ENCODE measurements at places on chromosomes 6 and 20.

DNA sequence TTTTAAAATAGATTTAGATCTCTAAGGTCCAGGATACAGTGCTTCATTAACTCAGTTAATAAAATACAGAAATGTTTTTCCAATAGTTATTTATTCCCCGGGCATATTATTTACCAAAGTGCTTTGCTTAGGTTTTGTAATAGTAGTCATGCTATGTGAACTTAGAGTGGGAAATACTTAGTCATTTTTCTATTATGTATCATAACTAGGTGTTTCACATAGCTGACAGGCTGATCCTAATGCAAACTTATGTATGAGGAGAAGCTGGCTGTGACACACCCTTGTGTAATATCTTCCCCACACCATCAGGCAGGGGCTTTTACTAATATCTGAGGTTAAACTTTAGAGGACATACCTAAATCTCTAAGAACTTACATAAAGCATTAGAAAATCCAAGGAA lies 277.7 kb upstream of the RIMS1 start:
- DNase-seq, result no peak

GRCh38 chr20:63529180-63529860 lies 7.9 kb downstream of the PTK6 start:
- no peak for DNase-seq

GRCh38 chr6:147310521-147310920 lies 106.3 kb downstream of the STXBP5 start:
- no peak for DNase-seq

DNA sequence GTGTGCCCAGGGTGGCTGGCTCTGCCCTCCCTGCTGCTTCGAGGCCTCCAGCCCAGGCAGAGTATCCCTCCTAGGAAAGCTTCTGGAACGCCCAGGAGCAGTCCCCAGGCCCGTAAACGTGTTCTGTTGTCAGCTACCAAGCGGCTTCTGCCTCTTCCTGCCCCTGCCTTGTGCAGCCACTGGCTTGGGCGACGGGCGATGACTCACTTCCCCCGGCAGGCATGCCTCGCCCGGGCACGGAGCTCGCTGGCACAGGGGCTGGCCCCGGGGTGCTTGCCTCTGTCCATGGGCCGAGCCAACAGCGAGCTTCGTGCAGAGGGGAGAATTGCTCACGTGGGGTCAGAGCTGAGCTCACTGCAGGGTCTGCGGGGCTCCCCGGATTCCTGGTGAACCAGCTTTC lies 86.7 kb upstream of the THBS2 start:
- no peak for DNase-seq

DNA sequence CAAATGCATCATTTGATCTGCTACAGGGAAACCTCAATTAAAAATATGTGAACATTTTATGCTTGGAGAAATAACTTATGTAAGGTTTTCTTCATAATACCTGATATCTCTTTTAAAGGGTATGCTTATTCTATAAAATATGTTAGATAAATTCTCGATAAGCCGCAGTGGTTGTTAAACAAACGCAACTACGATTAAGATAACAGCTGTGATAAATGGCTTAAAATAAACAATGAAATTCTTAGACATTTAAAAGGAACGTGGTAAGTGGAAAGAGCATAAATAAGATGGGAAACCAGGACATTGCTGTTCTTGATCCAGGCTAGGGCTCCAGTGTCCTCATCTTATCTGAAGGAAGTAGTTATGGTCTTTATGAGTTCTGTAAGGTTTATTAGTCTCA lies 415.9 kb downstream of the CD83 start:
- DNase-seq, result no peak

GRCh38 chr6:39217177-39217864 lies 12.0 kb downstream of the KCNK5 start:
- no peak for DNase-seq

- DNase-seq, result no peak
Measured at GRCh38 chr6:43910149-43910637, 140.2 kb downstream of the VEGFA start.
